ENCODE measurements at places on chromosomes 3 and 15.

- no peak for DNase-seq
Measured at GRCh38 chr3:113754494-113755159, 7.8 kb downstream of the ATP6V1A start.

DNA sequence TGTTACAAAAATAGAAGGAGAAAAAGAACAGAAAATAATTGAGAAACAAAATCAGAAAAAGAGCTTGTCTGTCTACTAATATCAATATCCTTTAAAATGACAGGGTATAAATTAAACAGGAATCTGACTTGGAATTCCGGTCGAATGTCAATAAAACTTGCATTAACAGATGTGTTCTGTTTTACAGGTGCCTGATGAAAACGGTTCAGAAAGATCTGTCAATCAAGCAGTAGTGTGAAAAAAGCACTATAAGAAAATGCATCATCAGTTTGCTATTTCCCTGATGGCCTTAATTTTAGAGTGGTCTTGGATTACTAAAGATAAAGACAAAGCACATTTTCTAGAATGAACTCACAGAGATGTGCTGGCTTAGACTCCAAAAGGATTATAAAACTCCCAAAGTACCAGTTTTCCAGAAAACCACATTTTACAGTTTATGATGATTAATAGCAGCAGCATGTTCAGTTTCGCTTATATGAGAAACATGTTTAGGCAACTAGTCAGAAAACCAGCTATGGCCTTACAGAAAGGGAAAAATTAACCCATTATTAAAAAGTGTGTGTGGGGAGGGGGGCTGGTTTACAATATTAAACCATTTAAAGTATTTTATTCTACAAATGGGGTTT lies 8.2 kb upstream of the C3orf38 start:
- DNase-seq: no peak

- DNase-seq: no peak
Measured at GRCh38 chr3:11660242-11660641, 16.5 kb upstream of the VGLL4 start.

DNA sequence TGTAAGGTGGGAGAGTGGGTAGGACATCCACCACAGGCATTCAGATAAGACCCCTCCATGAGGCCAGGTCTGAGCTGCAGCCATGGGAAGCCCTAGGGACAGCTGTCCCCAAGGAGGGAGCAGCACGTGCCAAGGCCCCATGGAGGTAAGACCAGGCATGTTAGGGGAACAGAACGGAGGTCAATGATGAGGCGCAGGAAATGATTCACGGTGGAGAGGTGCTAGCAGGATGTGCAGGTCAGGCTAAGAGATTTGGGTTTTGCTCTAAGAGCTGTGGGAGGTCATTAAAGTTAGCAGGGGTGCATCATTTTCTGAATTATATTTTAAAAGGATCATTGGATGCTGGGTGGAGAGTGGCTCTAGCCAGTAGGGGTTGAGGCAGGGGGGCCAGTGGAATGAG lies 66.4 kb upstream of the SNRPA1 start:
- DNase-seq: no peak

GRCh38 chr3:162586591-162586990 lies 1090.0 kb downstream of the OTOL1 start:
- DNase-seq: no peak

DNA sequence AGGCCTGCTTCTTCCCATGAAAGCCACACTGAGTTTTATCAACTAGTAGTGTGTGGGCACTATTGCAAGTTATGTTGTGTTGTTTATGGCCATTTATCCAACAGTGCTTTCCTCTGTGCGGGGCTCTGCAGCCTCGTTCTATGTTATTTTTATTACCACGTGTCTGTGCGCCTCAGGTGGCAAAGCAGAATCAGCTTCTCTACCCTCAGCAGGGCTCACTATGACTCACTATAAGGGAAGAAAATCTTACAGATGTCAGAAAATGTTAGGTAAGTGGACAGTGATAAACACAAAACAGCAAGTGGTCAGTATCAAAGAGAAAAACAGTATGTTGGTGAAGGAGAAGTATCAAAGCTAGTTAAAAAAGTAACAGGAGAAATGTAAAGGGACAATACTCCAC lies 61.4 kb downstream of the MOBP start:
- no peak for DNase-seq

DNA sequence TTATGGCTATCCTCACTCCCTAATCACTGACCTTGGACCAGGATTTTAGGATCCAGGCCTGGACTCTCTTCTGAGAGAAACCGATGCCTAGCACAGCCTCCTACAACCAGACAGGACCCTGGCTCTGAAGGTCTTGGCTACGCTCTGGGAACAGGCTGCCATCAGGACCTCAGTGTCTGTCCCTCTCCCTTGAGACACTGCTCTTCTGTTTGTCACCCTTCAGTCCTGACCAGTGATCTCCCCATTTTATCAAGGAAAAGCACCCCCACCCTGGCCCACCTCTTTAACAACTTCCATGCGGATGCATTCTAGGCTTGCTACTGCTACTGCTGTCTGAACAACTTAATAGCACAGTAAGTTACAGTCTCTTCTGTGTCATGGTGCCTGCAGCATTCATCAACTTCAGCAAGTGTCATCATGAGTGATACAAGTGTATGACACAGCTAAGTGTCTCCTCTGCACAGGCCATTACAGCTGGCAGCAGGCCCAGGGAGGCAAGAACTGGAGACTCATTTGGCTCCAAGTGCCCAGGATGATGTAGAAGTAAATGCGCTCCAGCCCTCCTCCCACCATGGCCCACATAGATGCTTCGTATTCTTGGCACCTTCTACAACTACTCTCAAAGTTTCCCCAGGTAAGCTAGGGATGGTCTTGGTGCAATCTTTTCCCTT lies 302.4 kb downstream of the EPHB1 start:
- no peak for DNase-seq

DNA sequence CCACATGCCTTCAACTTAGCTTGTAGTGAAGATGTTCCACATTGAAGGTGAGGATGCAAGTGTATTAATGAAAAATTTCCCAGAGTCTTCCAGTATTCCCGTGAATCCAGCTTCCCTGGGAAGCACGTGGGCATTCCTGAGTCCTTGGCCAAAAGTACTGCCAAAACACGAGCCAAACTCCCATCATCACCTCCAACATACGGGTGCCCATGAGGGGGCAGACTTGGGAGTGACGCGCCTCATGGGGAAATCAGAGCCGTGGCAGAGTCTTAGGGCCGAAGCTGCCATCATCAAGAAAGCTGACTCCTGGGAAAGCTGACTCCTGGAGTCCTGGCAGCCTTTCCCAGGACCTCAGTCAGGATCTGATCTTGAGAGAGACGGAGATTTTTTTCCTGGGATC lies 20.1 kb upstream of the TM2D3 start:
- DNase-seq: no peak

GRCh38 chr3:102532901-102533300 lies 98.1 kb downstream of the ZPLD1 start:
- DNase-seq: no peak

DNA sequence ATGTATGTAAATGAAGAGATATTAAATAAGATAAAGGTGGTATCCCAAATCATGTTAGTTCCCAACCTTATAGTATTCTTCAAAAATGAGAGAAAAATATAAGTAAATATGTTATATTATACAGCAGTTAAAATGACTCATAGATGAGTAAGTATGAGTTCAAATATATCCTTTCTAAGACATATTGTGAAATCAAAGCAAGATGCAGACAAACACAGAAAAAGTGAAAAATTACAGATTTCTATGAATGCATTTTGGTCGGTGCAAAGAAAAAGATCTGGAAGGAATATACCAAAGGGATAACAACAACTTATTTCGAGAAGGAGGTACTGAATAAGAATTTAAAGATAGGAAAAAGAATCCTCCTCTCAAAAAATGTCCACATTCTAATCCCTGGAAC lies 181.2 kb upstream of the TTC14 start:
- DNase-seq: no peak

DNA sequence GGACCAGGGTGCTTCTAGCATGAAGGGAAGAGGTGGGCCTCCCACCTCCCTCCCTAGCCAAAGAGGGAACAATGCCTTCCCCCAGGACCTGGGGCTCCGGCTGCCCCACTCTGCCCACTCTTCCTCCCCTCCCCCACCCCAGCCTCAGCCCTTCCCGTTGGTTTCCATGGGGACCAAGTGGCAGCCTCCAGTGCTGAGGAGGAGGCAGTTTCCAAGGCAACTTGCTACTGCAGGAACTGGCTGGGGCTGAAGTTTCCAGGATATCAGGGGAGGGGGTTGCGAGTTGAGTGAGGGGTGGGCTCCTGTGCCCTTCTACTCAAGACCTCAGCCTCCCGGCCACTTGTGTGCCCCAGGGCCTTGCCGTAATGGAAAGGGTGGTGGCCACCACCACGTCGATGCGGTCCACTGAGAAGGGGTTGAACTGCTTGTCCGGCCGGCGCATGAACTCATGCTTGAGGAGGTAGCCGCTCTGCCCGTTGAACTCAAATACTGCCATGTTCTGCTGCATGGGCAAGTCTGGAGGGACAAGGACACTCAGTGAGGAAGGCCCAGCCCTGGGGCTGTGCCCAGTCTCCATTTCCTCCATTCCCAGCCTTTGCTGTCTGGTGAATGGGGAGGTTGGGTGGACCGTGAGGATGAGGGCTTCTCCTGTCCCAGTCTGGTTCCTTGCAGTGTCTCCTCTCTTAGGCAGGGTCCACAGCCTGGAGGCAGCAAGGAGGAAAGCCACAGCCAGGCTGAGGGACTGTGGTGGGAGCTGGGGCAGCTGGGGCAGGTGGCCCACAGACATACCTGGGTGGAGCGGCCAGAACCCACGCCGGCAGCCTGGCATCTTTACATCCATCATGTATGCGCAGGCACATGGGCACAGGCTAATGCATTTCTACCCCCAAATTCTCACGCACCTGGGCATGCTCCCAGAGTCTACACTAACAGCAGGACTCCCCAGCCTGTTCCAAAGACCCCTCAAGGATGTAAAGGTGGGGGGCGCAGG lies 11.3 kb upstream of the ANKRD63 start:
- no peak for DNase-seq

- no peak for DNase-seq
Measured at GRCh38 chr3:52108302-52109232, 45.7 kb downstream of the POC1A start.

DNA sequence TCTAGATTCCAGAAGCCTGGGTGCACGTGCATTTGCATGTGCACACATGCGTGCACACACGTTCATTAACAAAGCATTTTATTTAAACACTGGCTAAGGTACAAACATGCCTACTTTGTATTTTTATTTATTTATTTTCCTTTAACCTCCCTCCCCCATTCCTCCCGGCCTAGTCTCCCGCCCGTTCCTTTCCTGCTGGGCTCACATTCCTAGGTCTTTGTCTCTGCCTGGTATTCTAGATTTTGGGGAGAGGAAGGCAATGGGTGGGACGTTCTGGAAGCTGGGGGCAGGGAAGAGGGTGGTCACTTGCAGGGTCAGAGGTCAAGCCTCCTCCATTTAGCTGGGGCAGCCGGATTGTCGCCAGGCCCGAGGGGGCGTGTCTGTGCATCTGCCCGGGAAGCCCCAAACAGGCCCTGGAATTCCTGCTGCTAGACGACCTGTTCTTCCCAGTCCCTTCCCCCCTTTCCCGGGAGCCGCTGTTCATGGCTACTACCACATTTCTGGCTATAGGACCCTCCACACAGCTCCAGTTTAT lies 51.8 kb downstream of the TRIM71 start:
- no peak for DNase-seq

DNA sequence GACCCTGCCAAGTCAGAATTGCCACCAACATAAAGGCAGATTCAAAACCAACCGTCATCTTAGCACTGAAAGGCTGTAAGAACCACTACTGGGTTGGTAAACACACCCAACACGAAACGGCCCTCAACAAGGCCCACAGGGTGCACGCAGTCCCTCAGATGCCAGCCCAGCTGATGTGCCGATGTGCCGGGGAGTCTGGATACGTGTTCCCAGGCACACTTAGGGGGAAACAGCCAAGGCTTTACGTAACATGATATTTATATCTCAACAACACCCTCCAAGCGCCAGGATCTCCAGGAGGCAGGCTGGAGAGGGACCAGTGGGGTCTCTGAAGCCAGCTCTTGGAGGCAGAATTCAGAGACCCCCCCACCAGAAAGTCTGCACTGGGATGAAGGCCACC lies 14.2 kb downstream of the POC1A start:
- no peak for DNase-seq

GRCh38 chr3:82424031-82424339 lies 662.5 kb upstream of the GBE1 start:
- DNase-seq: no peak

- DNase-seq: no peak
Measured at GRCh38 chr3:24829011-24829581, 334.4 kb upstream of the THRB start.

DNA sequence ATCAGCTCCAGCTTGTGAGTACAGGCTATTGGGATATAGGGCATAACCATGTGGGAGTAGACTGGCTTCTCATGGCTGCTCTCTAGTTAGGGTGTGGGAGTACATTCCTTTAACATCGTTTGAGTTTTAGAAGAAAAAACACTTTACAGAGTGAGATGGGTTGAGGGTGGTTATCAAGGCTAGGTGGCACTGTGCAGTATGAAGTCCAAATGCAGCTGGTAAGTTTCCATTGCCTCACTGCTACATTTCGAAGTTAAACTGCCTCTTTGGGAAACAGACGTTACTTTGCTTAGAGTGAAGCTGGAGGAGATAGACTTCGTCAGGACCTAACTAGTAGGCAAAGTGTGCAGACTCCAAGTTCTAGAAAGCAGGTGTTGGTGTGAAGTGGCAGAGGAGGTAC lies 192.4 kb downstream of the SQOR start:
- DNase-seq: no peak

GRCh38 chr3:134035836-134036235 lies 6.1 kb upstream of the SLCO2A1 start:
- no peak for DNase-seq

GRCh38 chr3:167895684-167896083 lies 160.2 kb downstream of the SERPINI1 start:
- DNase-seq: no peak

- DNase-seq: no peak
Measured at GRCh38 chr3:115580566-115580965, 42.7 kb upstream of the GAP43 start.

- DNase-seq: no peak
Measured at GRCh38 chr3:136135039-136135802, 60.9 kb downstream of the MSL2 start.

DNA sequence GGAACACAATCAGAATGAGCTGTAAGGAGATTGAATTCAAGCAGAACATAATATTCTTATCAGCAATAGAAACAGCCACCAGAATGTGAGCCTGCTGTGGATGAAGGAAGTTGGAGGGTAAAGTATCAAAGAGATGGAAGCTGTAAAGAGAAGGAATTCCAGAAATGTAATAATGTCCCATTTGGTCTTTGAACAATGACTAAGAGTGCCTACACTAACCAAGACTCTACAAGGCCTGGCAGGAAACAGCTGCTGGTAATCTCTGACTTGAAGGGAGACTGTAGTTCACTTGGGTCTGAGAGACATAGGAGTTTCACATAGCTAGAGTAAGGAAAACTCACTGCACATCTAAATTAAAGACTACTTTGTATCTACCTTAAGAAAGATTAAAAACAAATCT lies 1176.0 kb upstream of the ALCAM start:
- no peak for DNase-seq

GRCh38 chr3:104520228-104520655 lies 846.5 kb upstream of the ALCAM start:
- no peak for DNase-seq

Data from cortex of kidney (tissue), 1 donor.